Upper lobe of left lung (tissue), 6 donors: ENCODE measurements at places on chromosomes 2 and 18. TPM values are rescaled to one million over a fixed set of nuclear protein-coding genes. Genes with fewer than 3 reads are reported as not detected.

DNA sequence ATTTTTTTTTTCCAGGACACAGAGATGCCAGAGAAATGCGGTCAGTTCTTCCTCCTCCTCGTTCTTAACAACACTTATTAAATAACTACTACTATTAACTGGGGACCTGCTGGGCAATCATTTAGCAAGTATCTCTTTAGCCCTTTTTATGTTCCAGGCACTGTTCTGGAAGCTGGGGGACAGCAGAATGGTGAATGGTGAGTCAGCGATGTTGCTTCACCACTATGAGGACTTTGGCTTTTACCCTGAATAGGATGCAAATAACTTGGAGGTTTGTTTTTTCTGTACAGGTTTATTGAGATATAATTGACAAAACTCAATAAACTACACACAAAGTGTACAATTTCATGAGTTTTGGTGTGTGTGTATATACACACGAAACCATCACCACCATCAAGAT lies 179.9 kb upstream of the MSH6 start:
- DNase-seq = no peak

- no peak for DNase-seq
Measured at GRCh38 chr2:168316073-168316440, 68.7 kb upstream of the STK39 start.

GRCh38 chr2:149409506-149409905 lies 79.1 kb downstream of the LYPD6 start:
- DNase-seq = no peak

GRCh38 chr2:208466151-208466919 lies 59.7 kb downstream of the PTH2R start:
- DNase-seq = no peak

DNA sequence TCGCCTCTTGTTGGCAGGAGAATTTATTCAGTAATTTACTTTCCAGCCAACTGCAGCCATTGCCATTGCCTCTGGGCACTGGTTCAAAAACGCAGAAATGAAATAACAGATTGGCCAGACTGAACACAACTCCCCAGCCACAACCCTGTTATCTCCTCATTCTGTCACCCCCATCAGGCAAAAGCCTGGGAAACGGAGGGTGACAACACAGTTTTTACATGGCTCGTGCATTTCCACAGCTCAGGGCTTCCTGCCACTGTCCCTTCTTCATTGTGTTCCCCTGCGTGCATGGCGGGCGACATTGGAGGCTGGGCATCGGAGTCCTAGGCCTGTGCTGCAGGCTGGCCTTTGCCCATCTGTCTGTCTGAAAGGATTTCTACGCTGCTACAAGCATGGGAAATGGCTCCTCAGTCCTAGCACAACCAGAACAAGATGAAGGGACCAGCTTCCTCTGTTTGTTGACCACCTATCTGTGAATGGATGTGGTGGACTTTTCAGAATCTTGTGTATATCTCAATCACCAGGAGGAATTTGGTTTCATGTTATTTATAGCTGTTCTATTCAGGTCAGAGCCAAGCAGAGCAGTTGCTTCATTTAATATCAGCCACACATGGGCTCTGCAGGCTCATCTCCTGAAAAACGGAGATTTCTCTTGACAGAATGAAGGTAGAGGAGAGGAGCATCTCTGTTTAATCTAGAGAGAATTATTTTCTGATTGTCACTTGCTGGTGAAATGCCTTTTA lies 107.0 kb downstream of the MGAT5 start:
- no peak for DNase-seq

- DNase-seq = no peak
Measured at GRCh38 chr2:70779911-70780545, 10.4 kb downstream of the FIGLA start.

- no peak for DNase-seq
Measured at GRCh38 chr2:23145460-23145859, 239.5 kb upstream of the KLHL29 start.

GRCh38 chr2:20141806-20142205 lies 83.1 kb downstream of the SDC1 start:
- DNase-seq = no peak

Gene AP1S3
- 10.5 TPM for total RNA-seq

Gene LIMS2
- total RNA-seq = 33.6 TPM

Gene SOCS6
- 21.9 TPM for total RNA-seq
